ENCODE measurements at places on chromosomes 16 and 17.

- no peak for DNase-seq
Observed at GRCh38 chr16:11679941-11680911, 12.0 kb downstream of the SNN start.

DNA sequence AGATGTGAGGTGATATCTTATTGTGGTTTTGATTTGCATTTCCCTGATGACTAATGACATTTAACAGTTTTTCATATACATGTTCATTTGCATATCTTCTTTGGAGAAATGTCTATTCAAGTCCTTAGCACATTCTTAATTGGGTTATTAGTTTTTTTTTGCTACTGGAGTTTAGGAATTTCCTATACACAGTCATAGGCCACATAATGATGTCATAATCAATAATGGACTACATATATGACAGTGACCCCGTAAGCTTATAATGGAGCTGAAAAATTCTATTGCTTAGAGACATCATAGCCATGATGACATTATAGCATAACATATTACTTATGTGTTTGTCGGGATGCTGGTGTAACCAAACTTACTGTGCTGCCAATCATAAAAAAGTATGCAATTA is 83.7 kb downstream of the ABCA8 start:
- no peak for DNase-seq

- DNase-seq = peak; percentile 55
Observed at GRCh38 chr17:70327723-70328122, 158.4 kb downstream of the KCNJ2 start.

DNA sequence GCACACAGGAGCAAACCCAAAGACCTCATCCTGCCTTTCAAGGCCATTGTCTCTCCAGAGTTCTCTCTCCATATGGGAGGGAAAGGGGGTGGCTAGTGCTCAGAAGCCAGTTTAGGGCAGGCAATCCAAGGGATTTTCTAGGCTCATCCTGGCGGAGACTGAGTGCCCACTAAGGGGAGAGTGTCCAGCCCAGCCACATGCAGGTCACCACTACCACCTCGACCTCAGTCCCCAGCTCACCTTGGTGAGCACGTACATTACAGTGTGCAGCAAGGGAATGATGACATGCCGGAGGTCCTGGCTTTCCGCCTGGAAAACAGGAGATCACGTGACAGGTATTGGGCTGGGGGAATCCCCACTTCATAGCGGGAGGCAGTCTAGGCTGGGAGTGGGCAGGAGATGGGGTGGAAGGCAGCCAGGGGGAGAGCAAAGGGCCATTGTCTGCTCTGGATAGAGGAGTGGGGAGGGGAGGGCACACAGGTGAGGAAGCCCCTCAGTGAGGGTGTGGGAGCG is 29.9 kb downstream of the PIK3R6 start:
- no peak for DNase-seq

DNA sequence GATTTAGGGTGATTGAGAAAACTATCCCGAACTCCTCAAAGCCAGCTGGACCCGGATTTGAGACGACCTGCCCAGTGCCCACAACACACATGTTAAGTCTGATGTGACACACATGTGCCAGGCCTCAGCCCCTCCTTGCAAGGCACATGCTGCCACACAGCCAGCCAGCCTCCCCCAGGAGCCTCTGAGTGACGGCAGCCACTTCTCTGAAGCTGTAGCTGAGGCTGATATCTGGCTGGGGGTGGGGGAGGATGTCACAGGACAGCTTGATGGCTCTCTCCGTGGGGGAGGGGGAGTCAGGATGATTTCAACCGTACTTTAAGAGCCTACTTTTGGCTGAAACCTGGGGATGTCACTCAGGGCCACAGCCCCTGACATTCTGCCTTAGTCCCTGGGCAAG is 40.9 kb downstream of the SRCIN1 start:
- DNase-seq = no peak

DNA sequence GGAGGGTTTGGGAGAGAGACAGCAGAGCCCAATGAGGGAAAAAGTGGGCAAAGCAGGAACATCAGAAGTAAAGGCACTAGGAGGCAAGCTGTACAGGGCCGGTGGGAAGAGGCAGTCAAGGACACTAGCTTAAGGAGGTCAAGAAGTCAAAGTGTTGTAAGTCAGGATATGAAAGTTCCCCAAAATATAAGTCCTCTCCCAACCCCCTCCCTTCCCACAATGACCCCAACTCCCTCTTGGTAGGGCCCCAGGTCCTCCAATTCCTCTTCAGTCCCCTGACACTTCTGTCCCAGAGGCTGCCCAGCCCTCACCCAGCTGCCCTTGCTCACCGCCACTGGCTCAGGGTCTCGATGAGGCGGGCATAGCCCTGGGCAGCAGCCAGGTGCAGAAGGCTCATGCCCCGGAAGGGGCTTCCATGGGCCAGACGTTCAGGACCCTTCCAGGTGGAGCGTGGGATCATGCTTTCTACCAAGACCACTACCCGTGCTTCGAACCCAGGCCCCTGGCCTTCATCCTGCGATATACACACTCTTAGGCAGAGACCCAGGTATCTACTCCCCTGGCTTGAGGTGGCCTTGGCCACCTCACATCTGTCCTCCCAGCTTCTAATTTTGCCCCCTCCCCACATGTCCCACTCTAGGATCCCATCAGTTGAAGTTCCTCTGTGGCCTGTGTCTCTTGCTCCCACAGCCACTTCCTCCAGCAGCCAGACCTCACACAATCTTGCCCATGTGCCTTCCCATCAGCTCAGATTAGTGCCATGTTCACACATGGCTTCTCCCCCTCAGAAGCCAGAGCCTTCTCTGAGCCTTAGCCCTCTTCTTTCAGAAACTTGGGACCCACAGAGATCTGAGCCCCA is 5.9 kb upstream of the SPAG7 start:
- DNase-seq = no peak

DNA sequence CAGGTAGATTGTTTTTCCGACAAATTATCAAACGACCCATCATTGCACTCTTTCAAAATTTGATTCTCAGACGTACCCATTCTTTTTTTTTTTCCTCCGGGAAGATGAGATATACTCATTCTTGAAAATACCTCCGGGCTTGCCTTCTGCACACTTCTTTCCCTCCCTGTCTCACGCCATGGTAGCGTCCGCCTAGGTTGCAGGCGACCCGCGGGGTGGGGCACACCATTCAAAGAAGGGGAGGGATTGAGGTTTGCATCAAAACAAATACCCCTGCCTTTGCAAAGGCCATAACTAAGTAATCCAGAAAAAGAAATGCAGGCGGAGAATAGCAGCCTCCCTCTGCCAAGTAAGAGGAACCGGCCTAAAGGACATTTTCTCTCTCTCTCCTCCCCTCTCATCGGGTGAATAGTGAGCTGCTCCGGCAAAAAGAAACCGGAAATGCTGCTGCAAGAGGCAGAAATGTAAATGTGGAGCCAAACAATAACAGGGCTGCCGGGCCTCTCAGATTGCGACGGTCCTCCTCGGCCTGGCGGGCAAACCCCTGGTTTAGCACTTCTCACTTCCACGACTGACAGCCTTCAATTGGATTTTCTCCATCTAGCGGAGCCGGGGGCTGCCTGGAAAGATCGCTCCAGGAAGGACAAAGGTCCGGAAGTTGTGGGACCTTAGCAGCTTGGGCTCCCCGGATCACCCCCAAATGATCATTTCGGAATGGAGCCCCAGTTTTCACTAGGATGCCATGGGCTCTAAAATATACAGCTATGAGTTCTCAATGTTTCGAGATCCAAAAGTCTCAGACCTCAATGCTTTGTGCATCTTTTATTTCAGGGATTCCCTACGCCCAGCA is 843 bp downstream of the TP53 start:
- DNase-seq = peak; percentile 85

GRCh38 chr16:84654998-84655397 is 6.7 kb downstream of the KLHL36 start:
- no peak for DNase-seq

- DNase-seq = no peak
Observed at GRCh38 chr16:46727184-46727583, 21.0 kb downstream of the MYLK3 start.

GRCh38 chr16:30786115-30786935 is 680 bp downstream of the ZNF629 start:
- no peak for DNase-seq

- no peak for DNase-seq
Observed at GRCh38 chr17:68759002-68759342, 157.8 kb upstream of the FAM20A start.

GRCh38 chr17:73168667-73169066 is 3.9 kb downstream of the SSTR2 start:
- no peak for DNase-seq

DNA sequence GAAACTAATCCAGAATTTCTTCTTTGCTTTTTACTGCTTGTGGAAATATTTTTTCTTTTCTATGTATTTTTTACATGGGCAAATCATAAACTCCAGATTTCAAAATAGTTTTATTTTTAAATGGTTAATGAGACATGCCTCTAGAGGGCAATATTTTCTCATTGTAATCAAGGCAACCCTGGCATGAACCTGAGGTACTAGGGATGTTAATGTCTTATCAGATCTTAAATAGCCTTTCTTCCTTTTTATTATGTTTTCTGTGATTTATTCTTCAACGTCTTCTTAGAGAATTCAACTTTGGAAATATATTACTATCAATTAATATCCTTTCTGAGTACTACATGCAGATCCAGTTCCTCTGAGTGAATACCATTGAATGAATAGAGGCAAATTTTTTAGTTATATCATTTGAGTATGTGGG is 324.7 kb downstream of the BCAS3 start:
- DNase-seq = peak; percentile 45

GRCh38 chr16:68064791-68065365 is 20.3 kb upstream of the NFATC3 start:
- peak; percentile 24 for DNase-seq

- DNase-seq = no peak
Observed at GRCh38 chr17:74403512-74404137, 28.3 kb upstream of the GPRC5C start.

DNA sequence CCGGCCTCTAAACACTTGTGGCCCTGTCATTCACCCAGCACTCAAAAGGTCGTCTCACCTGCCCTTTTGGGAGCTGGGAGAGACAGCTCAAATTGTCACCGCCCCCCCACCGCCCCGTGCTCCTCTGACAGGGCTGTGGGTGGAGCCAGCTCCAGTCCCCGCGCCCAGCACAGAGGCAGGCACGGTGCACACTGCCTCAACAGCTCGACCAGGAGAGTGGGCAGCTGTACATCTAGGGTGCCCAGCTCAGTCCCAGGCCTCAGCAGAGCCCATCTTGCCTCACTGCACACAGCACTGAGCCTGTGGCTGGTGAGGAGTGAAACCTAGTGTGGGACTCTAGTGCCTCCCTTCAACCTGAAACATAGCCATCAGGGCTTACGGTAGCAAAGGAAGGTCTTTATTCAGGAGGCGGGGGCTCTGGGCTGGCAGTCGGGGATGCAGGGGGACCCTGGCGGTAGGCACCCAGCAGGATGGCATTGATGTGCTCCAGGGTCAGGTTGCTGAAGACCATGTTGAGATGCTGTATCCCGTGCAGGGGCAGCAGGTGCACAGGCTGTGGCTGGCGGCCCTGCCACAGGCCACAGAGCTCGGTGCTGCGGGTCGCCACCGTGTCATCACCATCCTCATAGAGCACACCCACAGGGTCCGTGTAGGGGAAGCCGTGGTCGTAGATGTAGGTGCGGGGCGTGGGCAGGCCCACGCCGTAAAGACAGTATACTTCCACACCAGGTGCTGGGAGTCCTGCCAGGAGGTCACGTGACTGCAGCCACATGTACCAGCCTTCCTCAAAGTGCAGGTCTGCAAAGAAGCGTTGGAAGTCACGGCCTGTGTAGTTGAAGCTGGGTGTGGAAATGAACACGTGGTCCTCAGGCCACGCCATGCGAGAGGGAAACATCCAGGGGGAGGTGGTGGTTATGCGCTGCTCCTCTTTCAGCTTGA is 3.1 kb upstream of the PSMB10 start:
- DNase-seq = no peak

DNA sequence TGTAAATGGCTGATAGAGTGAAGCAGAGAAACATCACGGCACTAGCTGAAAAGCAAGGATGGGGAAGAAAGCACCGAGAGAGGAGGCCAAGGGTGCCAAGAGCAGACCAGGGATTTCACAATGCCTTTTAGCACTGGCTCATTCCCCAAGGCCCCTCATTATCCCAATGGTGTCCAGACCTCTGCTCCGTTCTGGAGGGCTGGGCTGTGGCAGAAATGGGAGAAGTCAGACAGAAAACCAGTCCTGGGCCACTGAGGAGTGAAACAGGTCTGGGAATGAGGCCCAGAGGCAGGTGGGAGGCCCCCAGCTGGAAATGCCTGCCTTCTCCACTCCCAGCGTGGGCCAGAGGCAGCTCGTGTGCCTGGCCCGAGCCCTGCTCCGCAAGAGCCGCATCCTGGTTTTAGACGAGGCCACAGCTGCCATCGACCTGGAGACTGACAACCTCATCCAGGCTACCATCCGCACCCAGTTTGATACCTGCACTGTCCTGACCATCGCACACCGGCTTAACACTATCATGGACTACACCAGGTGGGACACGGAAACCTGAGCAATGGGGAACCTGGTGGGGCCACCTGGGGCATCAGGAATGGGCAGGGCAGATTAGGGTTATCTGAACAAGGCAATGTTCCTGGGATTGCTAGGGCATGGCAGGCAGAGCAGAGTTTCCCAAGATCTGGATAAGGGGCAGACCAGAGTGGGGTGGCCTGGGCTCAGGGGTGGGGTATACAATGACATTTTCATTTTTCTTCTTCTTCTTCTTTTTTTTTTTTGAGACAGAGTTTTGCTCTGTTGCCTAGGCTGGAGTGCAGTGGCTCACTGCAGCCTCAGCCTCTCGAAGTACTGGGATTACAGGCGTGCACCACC is 20.3 kb downstream of the ANKRD40 start:
- no peak for DNase-seq

GRCh38 chr17:27868565-27868964 is 24.6 kb downstream of the LYRM9 start:
- no peak for DNase-seq
